ENCODE measurements at places on chromosomes 16 and 17.

- no peak for DNase-seq
Measured at GRCh38 chr17:53527473-53527872, 295.3 kb upstream of the KIF2B start.

- no peak for DNase-seq
Measured at GRCh38 chr16:1137604-1138003, 15.3 kb upstream of the CACNA1H start.

GRCh38 chr17:81523402-81524038 is 4.7 kb upstream of the FSCN2 start:
- DNase-seq, result no peak

GRCh38 chr16:68234188-68235107 is 1.5 kb downstream of the ESRP2 start:
- DNase-seq, result no peak

DNA sequence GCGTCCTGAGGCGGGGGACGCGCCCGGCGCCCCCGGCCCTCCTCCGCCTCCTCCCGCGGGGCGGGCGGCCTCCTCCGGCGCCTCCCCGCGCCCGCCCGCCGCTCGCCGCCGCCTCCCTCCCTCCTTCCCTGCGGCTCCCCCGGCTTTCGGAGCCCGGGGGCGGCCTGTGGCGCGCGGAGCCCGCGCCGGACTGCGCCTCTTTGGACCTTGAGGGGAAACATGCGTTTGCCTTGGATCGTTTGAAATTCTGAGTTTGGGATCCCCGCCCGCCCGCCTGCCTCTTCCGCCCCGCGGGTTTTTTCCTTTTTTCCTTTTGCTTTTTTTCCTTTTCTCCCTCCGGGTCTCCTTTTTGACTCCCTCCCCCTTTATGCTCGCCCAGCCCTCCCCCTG is 390 bp downstream of the ZNRF1 start:
- peak; percentile 47 for DNase-seq

DNA sequence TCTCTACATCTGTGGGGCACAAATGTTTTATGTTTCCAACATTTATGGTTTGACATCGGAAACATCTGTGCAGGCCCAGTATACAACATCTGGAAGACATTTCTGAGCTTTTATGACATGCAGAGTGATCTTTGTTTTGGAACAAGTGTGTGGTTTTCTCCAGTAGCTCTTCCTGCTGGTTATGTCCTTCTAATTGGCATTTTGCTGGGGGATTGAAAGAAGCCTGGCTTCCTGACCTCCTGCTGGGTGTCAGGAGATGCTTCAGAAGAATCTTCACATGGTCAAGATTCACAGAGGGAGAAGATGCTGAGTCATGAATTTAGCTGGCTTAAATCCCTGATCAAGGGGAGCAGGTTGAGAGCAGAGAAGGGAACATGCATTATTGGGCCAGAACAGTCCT is 279.5 kb upstream of the MYOCD start:
- no peak for DNase-seq

DNA sequence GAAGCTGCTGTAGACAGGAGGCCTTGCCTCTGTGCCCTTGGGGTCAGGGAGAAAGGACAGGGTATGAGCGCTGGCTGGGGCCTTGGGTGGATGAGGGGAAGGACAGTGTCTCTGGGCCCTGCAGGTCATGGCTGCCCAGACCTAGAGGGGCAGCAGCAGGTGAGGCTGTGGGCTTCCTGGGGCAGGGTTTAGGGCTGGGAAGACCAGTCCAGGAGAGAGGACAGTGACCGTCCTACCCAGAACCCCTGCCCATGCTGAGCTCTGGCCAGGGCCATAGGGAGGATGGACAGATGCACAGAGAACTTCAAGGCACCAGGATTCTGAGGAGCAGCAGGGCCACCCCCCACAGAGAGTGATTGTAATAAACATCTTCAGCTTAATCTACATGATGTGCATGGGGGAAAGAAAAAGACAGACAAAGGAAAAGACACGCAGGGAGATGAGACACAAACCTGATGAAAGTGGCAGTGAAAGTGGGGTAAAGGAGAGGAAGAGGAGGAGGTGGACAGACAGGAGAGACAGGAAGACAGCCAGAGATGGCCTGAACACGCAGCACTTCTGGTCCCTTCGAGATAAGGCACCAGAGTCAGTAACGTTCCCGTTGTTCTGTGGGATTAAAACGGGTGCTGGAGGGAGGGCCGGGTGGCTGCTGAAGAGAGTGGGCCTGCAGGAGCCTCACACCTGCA is 17.5 kb downstream of the FLOT2 start:
- no peak for DNase-seq

GRCh38 chr16:68503334-68503733 is 35.8 kb upstream of the ZFP90 start:
- no peak for DNase-seq

- DNase-seq, result no peak
Measured at GRCh38 chr16:87393680-87394055, 1.5 kb downstream of the MAP1LC3B start.

DNA sequence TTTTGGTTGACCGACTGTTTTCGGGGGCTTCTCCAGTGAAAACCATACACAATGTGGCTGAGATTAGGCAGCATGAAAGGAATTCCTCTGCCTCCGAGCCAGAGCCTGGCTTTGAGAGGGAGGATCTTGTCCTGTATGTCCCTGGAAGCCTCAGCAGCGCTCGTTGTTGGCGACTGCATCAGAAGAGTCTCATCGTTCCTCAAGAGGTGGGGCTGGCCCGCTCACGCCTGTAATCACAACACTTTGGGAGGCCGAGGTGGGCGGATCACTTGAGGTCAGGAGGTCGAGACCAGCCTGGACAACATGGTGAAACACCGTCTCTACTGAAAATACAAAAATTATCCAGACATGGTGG is 15.0 kb downstream of the HS3ST6 start:
- no peak for DNase-seq

DNA sequence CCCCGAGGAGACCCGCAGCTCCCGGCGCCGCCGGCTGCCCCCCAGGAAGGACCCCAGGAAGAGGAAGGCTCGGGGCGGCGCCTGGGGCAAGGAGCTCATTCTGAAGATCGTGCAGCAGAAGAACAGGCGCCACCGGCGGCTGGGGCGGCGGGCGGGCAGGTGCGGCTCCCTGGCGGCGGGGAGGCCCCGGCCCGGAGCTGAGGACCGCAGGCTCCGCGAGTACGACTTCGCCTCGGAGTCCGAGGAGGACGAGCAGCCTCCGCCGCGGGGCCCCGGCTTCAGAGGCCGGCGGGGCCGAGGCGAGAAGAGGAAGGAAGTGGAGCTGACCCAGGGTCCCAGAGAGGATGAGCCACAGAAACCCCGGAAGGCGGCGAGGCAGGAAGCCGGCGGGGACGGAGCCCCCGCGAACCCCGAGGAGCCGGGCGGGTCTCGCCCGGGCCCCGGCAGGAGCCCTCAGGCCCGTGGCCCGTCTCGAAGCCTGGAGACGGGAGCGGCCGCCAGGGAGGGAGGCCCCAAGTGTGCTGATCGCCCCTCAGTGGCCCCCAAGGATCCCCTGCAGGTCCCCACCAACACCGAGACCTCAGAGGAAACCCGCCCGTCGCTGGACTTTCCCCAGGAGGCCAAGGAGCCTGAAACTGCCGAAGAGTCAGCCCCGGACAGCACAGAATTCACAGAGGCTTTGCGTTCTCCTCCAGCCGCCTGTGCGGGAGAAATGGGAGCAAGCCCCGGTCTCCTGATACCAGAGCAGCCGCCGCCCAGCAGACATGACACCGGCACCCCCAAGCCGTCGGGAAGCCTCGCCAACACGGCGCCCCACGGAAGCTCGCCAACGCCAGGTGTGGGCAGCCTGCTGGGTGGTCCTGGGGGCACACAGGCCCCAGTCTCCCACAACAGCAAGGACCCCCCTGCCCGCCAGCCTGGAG is 22.3 kb upstream of the ZFPM1 start:
- peak; percentile 61 for DNase-seq

DNA sequence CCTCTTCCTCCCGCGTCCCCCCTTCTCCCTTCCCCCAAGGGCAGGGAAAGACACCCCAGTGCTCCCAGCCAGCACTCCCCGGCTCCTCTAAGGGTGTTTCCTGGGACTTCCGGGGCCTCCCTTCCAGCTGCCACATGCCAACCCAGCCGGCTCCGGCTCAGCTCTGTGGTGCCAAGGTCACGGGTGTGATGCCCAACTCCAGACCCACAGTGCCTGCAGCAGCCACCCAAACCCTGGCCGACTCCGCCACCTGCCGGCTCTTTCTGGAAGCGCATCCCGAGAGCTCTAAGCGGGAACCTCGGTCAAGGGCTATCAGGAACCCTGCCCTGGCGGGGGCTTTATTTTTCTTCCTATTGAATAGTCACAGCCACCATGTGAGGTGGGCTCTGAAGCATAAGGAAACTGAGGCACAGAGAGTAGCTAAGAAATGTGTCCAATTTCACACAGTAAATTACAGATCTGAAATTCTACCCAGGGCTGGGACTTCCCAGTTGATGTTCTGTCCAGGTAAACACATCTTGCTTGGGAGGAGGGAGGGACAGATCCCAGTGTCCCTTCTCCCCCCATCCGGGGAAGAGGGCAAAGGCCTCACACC is 3.3 kb upstream of the PPP1R1B start:
- DNase-seq, result peak; percentile 89

DNA sequence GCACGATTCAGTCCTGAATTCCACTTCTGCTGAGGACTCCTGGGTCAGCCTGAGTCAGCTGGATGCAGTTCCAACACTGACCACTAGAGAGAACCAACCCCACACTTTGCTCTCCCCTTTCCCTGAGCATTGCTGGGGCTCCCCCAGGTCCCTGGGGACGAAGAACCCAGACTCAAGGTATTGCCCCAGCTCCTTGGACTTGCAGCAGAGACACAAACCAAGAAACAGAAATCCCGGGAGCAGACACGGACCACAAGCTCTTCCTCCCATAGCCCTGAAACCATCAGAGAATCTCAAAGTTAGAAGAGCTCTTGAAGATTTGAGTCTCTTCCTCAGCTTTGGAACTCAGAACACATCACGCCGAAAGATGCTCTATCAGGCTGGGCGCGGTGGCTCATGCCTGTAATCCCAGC is 678 bp upstream of the GH1 start:
- DNase-seq, result peak; percentile 83

GRCh38 chr16:4803401-4803844 is 990 bp upstream of the ROGDI start:
- DNase-seq, result no peak

- DNase-seq, result no peak
Measured at GRCh38 chr17:73165616-73166404, 1.0 kb downstream of the SSTR2 start.

- no peak for DNase-seq
Measured at GRCh38 chr17:36824678-36825101, 112.6 kb upstream of the LHX1 start.

DNA sequence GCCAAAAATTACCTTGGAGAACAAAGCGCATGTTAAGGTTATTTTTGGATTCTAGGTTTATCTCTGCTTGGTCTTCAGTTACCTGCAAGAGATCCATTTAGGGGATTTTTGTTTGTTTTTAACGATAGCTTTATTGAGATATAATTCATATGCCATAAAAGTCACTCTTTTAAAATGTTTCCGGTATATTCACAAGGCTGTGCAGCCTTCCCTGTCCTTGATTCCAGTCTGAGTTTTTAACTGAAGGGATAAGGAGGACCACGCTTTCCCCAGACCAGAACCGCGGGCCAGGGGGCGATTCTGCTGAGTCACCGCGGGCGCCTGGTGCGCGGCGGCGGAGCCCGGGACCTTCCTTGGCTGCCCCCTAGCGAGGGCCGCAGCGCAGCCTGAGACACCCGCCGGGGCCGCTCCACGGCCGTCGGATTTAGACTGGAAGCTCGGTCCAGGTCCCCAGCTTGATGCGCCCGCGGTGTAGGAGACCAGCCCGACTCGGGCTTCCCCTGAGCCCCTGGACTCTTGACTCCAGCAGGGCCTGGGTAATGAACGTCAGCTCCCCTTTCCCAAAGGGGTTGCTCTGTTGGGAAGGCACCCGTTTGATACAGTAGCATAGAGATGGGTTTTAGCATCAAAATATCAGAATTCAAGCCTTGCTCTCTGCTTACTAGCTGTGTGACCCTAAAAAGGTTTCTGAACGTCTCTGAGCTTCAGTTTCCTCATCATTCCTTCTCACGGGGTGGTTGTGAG is 50.0 kb upstream of the STH start:
- peak; percentile 70 for DNase-seq

- DNase-seq, result peak; percentile 66
Measured at GRCh38 chr17:7834542-7834956, 532 bp downstream of the KDM6B start.
